ENCODE measurements at places on chromosomes 11 and 22.

DNA sequence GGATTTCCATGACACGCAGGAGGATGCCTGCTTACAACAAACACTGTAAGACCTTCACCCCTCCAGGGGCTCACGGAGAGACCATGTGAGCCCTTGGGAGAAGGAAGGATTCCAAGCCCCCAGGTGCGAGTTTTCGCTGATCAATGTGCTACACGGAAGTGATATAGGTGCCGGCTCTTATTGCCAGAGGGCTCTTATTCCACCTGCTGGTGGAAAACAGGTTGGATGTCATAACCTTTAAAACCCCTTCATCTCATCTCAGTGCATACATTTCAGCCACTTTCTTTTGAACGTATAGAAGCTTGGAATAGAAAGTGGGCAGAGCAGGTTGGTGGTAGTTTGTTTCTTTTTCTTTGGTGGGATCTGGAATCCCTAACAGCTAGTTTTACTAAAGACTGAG lies 25.8 kb downstream of the LAYN start:
- no peak for DNase-seq

DNA sequence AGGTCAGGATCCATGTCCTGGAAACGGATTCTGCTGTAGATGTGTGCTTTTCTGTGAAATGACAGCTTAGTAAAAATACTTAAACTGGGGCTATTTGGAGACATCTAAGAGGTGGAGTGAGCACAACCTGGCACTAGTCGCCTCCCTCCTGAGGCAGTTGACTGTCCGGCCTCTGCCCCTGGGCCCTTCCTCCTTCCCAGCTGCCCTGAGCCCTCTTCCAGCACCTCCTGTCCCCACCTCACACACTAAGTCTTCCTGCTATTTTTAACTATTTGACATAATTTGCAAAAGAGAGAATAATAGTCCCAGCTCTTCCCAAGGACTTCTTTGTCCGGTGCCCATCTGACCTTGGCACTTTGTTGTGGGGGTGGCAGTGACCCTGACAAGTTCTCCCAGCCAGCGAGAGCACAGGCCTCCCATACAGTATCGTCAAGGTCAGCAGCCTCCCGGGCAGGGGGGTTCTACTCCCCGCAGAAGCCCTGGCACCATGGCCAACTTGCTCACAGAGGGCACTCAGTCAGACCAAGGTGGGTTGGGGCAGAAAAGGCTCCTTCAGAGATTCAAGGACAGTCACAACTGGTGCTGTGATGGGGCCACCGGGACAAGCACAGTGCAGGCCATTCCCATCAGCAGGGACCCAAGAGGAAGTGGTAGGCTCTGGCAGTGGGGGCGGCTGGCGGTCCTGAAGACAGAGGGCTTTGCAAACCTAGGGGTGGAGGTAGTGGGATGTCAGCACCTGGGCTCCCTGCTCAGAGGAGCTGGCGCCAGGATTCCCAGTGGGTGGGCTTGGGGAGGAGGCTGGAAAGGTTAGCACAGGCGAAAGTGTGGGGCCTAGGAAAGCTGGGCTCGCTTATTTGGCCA lies 5.5 kb upstream of the NEAT1 start:
- DNase-seq: no peak

DNA sequence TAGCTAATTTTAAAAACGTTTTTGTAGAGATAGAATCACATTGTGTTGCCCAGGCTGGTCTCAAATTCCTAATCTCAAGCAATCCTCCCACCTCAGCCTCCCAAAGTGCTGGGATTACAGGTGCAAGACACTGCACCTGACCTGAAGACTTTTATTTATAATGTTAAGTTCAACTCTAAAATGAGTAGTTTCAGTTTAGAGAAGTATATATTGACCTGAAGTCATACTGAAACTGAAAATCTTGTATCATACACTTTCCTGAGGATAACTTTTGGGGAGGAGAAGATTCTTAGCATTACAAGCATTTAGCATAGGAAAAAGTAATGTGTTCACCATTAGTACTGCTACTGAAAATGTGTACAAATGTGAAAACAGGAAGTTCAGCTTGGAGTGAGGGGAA lies 249.3 kb downstream of the CASP12 start:
- no peak for DNase-seq

DNA sequence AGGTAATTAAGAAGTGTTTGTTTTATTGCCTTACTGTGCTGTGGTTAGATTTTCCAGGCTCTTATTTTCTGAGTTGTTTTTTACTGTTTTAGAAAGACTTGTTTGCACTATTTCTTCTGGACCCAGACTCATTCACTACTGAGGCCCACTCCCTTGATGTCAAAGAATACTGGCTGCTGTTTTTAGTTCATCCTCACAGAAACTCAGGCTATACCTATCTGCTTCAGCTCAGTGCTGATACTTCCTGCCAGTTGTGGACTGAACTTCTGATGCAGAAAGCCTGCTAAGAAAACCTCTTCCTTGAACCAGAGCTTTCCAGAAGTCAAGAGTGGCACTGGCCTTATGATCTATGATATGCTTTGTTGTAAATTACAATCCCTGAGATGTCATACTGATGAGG lies 15.9 kb upstream of the PIK3IP1 start:
- DNase-seq: peak; percentile 36

GRCh38 chr11:60528934-60529333 lies 13.7 kb downstream of the MS4A13 start:
- no peak for DNase-seq

DNA sequence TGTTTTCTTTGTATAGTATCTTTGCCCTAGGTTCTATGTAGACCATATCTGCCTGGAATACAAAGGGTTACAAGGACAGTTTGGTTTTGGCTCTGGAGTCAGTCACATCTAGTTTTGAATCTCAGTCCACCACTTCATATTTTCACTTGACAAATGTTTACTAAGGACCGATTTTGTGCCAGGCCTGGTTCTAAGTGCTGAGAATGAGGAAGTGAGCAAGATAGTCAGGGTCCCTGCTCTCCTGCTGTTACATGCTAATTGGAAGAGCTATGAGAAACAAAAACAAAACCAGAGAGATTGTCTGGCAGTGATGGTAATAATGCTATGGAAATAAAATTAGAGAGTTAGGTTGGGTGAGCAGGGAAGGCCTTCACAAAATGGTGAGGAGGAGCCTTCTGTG lies 66.1 kb upstream of the ARHGAP20 start:
- no peak for DNase-seq

- no peak for DNase-seq
Observed at GRCh38 chr11:118615976-118616371, 8.6 kb downstream of the PHLDB1 start.

DNA sequence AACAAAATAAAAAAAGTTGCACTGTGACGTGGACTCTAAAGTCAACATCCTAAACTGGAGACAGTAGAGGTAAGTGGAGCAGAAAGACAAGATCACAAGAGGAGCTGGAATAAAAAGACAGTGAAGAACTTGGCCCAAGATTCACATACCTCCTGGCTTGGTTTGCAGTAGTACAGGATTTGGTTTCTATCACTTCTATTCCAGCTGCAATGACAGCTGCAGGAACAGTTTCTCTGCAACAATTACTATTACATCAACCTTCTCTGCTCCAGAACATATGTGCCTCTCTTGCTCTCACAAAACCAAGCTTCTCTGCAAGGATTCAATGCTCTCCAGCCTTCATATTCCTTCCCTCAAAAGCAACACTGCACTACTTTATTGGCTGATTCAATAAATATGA lies 7.8 kb upstream of the KDM2A start:
- DNase-seq: no peak

DNA sequence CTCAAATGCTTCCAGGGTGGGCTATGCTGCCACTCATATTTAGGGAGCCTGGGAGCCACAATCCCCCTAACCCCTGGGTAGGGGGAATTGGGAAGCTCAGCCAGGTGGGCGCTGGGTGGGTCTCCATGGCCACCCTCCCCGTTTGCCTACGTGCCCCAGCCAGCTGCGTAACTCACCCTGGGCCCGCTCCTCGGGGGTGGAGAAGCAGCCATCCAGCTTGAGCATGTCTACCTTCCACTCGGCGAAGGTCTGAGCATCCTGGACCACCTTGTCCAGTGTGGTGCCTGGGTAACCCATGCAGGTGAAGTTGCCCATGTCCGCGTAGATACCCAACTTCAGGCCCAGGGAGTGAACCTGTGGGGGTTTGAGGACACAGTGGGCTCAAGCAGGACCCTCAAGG lies 3.7 kb downstream of the NAGA start:
- DNase-seq: no peak

GRCh38 chr11:203945-204586 lies 3.1 kb downstream of the BET1L start:
- no peak for DNase-seq

- no peak for DNase-seq
Observed at GRCh38 chr11:9136741-9137140, 45.3 kb upstream of the SCUBE2 start.

DNA sequence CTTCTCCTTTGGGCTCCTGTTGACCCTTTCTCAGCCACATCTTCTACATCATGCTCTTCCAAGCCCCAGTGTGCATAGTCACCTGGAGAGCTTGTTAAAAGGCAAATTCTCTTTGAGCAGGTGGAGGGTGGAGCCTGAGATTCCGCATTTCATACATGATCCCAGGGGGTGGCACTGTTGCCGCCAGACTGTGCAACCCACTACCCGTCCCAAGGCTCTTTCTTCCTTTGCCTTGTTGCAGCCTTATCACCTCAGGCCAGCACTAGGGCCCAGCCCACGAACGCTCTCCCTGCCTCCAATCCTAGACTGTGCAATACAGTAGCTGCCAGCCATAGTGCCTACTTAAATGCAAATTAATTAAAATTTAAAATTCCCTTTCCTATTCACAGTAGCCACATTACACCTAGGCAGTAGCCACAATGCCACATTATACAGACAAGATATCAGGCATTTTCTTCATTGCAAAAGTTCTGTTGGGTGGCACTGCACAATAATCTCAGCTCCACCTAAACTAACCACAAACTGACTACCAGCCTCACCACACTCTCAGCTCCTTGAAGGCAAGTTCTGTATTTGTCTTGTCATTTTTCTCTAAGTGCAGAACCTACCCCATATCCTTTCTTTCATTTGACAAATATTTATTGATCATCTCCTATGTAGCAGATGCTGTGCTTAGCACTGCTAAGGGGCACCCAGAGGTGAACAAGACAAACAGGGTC lies 4.6 kb upstream of the KCNJ5 start:
- DNase-seq: no peak

DNA sequence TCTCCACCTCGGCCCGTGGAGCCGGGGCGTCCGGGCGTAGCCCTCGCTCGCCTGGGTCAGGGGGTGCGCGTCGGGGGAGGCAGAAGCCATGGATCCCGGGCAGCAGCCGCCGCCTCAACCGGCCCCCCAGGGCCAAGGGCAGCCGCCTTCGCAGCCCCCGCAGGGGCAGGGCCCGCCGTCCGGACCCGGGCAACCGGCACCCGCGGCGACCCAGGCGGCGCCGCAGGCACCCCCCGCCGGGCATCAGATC lies 439 bp downstream of the YAP1 start:
- DNase-seq: no peak

DNA sequence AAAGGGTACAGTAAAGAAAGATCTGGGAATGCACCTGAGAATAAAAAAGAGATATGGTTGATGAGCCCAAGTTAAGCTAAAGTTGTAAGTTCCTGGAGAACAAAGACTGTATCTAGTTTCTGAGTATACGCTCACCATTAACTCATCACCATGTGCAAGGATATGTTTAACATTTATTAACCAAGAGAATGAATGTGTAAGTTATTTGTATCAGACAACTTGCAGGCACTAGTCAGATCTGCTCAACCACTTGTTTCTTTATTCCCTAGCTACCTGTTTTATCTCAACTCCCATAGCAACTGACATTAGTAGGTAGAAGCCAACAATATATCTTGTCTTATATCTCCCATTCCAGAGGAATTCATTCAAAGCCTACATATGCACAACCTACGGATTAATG lies 74.9 kb upstream of the KCNA4 start:
- no peak for DNase-seq

- DNase-seq: no peak
Observed at GRCh38 chr11:110096496-110096895, 3.3 kb downstream of the ZC3H12C start.

DNA sequence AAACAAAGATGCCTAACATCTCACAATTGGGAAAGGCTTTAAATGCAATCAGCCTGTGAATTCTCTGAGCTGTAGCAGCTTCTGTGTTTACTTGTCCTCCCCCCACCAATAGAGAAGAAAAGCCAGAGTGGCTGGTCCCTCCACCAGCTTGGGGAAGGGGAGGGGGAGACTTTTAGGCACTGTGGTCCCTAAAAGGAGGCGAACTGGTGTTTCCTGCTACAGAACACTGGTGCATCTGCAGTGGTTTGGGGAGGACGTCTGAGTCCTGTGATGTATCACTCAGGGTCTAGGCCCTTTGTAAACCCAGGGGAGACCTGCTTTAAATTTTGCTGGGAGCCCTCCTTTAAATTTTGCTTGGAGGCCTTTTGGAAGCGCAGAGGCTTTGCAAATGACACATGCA lies 16.9 kb downstream of the TNRC6B start:
- no peak for DNase-seq

- no peak for DNase-seq
Observed at GRCh38 chr11:119650251-119650650, 78.7 kb downstream of the NECTIN1 start.

- DNase-seq: no peak
Observed at GRCh38 chr11:122486793-122487495, 168.6 kb upstream of the UBASH3B start.

DNA sequence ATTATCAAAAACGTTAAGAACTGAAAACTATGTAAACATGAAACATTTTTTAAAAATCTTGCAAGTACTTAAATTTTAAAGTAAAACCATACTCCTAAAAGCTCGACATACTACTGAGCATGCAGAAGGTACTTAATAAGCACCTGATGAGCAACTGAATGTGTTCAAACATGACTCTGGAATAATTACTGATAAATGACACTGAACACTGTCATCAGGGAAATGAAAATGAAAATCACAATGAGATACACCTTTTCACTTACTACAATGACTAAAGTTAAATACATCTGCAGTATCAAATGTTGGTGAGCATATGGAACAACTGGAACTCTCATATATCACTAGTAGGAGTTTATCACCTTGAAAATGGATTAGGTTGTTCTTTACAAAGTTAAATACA lies 65.2 kb downstream of the PICALM start:
- DNase-seq: no peak

DNA sequence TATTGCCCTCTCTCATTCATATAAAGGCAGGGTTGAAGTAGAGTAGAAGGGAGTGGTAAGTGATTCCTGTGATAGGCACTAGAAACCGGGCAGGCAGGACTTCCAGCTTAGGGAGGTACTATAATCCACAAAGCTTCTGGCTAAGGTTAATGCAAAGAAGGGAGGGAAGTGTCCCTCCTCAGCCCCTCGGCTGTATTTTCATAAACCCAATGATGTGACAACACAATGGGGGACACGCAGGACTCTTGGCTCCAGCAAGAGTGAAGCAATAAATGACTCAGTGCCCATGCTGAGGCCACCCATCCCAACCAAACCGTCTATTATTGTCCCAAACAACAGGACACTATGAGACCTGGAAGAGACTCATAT lies 90.7 kb downstream of the ETS1 start:
- DNase-seq: no peak

- DNase-seq: peak; percentile 14
Observed at GRCh38 chr11:88174709-88175568, at the start of gene RAB38. Gene RAB38, minus strand, starts transcription at chr11:88175443. Its CDS starts 59 bp downstream, at chr11:88175384.

DNA sequence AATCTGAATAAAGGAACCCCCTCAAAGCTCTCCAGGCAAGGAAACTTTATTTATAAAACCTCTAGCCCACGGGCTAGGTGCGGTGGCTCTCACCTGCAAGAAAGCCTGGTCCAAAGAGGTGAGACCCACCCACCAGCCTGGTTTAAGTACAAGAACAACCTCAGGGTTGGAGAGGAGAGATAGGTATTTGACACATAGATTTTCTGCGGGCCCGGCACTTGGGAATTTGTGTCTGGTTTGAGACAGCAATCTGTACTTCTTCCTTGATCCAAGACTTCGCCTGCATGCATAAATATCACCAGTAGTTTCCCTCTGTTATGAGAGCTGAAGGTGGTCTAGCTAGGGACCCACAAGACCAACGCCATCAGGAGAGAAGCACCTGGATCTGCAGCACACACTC lies 73.2 kb upstream of the CAPRIN1 start:
- no peak for DNase-seq
